ENCODE measurements at places on chromosomes 1 and 21.
A peak's percentile ranks its signal among the peaks of the same experiment; 100 is the strongest.

DNA sequence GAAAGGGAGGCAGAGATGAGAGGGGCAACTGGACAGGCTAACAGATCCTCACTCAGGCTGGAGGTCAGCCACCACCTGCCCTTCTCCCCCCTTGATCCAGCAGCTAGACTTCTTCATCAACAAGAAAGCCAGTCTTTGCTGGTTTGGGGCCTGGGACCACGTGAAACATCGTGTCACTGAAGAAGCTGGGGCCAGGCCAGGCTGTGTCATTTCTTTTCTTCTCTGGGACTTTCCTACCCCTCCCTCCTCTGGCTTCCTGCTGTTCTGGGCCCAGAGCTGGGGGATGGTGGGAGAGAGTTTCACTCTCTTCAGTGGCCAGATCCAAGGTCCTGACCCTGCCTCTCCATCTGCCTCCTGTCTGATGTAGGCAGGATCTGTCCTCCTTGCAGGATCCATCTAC is 18.1 kb upstream of the SLC26A9 start:
- DNase-seq = peak; percentile 30

DNA sequence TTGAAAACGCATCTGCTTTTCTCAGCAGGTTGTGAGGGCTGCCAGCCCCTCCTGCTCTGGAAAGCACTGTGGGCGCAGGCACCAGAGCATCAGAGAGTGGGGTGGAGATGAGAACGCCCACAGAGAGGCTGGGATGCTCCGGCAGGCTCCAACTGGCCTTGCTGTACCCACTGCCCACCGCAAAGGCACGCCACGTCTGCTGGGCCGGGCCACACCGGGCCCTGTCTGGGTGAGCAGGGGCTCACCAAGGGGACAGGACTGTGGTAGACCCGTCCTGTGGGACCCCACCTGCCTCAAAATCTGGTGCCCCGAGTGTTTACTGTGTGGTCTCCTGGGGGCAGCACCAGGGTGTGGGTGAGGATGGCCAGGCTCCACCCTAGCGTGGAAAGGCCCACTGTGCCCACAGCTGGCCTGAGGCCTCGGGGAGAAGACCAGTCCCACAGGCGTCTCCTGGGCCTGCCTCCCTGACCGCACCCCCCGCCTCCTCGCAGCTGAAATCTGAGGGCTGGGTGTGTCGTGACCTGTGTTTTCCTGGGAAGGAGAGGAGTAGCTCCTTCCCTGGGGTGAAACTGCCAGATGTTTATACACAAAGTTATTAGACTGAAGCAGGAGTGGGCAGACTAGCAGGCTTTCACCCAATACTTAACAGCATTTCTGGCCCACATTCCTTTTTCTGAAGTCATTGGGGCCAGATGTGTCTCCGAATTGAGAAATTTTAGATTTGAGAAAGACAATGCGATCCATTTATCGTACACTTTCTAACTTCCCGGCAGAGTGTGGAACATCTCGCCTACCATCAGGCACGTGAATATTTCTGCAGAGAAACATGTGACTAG is 53.8 kb downstream of the STUM start:
- no peak for DNase-seq

GRCh38 chr1:1116701-1117468 is 996 bp upstream of the C1orf159 start:
- no peak for DNase-seq

- peak; percentile 25 for DNase-seq
Observed at GRCh38 chr1:174367892-174368291, 79.9 kb upstream of the GPR52 start.

- no peak for DNase-seq
Observed at GRCh38 chr1:178358456-178358855, 138.3 kb downstream of the CLEC20A start.

DNA sequence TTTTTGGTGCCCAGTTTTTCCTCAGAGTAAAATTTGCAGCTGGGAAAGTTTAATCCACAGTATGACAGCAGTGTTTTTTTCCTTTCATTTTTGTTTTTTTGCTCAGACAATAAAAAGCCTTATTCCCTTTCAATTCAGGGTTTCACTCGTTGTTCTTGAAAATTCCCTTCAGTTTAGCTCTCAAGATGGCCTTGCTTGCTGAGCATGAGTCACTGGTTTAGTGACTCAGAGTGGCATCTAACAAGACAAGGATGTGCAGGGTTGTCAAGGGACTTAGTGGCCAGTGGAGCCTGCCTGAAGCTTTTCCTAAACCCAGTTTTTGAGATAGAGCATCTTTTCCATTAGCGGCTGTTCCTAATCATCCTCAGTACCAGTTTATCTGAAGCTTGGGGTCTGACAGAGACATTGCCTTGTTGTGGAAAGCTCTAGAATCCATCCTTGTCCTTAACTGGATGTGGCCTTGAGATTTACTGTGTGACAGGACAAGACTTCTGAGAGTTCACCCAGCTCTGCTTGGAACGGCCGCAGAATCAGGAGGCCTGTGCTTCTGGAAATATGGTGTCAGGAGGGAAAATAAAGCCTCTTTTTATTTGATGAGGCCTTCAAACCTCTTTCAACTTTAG is 48.4 kb upstream of the DNAJC6 start:
- DNase-seq = peak; percentile 81

GRCh38 chr1:92037400-92037799 is 7.6 kb downstream of the EPHX4 start:
- DNase-seq = no peak

- peak; percentile 26 for DNase-seq
Observed at GRCh38 chr1:65027666-65028358, 61.5 kb upstream of the JAK1 start.

- peak; percentile 5 for DNase-seq
Observed at GRCh38 chr1:198068285-198068684, 88.5 kb upstream of the NEK7 start.

GRCh38 chr1:218211241-218211640 is 73.9 kb upstream of the RRP15 start:
- DNase-seq = no peak

- DNase-seq = no peak
Observed at GRCh38 chr1:238242181-238242580, 351.5 kb upstream of the ZP4 start.

DNA sequence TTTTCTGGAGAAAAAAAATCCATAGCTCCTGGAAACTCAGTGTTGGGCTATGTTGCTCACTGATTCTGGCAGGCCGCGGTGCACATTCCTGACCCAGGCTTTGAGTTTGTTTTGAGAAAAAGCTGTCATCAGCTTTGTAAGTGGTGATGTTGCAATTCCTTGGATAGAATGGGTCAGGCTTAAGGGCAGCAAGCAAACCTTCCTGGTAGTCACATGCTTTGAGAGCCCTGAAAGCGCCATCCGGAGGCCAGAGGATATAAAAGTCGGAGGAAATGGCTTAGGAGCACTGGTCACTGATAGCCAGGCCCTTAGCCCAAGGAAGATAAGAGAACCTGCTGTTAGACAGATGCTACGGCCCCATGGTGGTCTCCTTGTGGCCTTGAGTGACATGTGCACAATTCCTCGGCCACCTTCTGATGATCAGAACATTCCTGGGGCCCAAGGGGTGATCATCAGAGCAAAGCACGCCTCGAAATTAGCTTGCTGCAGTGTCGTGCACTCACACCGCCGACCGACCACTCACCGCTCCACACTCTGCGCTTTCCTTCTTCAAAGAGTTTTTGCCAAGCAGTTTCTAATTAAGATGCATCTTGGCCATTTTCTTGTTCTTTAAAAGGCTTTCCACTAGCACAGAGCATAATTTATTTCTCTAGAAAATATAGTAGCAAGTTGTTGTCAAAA is 78.6 kb downstream of the MAN1C1 start:
- DNase-seq = peak; percentile 63

GRCh38 chr1:25948641-25949040 is 42.4 kb upstream of the STMN1 start:
- no peak for DNase-seq

- no peak for DNase-seq
Observed at GRCh38 chr1:29448456-29449235, 212.3 kb downstream of the PTPRU start.

DNA sequence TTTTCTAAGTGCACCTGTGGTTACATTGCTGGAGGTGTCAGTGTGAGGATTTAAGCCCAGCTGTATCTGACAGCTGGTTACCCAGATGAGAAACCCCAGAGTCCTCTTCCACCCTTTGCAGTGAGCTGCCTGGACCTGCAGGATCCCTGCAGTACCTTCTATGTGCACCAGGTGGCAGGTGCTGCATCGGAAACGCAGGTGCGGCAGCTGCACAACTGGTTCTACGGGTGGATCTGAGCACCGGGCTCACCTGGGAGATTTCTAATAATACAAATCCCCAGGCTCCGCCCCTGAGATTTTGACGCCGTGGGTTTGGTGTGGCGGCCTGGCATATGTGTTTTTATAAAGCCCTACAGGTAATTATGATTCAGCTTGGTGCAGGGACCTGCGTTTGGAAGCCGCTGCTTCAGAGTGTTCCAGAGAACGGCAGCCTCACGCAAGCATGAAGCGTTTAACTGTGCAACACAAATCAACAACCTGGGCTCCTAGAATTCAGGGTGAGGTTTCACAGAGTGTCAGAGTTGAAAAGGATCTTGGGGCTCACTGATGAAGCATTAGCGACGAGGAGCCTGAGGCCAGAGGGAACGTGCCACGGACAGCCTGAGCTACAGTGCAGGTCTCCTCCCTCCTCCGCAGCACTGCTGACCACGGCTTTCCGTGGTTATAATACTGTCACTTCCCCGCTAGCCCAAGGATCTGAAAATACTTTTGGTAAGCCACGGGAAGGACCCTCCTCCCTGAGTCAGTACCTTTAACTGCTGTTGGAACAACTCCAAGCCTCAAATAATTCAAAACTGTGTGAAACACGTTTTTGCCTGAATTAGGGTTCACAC is 96.7 kb upstream of the TRABD2B start:
- no peak for DNase-seq
